ENCODE measurements at places on chromosomes 4 and X.
A peak's percentile ranks its signal among the peaks of the same experiment; 100 is the strongest.

GRCh38 chr4:122131562-122132157 is 20.5 kb upstream of the BLTP1 start:
- H3K27me3 ChIP-seq: no peaks in the 10 kb centered on the region
- DNase-seq: no peak
- H3K4me1 ChIP-seq: no peaks in the 10 kb centered on the region
- no peaks in the 10 kb centered on the region for H3K36me3 ChIP-seq

DNA sequence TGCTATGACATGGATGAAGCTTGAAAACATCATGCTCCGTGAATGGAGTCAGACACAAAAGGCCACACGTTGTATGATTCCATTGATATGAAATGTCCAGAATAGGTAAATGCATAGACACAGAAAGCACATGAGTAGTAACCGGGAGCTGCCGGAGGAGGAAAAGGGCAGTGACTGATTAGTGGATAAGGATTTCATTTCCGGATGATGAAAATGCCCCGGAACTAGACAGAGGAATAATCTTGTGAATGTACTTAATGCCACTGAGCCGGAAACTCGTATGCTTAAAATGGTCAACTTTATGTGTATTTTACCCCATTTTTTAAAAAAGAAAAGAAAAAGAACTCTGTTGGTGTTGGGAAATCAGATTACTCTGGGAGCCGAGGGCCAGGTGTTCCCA is 112.7 kb upstream of the FAM9B start:
- no peak for DNase-seq
- H3K27ac ChIP-seq: no peak overlapping the region
- no peaks in the 10 kb centered on the region for H3K27me3 ChIP-seq
- H3K4me1 ChIP-seq: peaks cover 7% of the 10 kb centered on the region

DNA sequence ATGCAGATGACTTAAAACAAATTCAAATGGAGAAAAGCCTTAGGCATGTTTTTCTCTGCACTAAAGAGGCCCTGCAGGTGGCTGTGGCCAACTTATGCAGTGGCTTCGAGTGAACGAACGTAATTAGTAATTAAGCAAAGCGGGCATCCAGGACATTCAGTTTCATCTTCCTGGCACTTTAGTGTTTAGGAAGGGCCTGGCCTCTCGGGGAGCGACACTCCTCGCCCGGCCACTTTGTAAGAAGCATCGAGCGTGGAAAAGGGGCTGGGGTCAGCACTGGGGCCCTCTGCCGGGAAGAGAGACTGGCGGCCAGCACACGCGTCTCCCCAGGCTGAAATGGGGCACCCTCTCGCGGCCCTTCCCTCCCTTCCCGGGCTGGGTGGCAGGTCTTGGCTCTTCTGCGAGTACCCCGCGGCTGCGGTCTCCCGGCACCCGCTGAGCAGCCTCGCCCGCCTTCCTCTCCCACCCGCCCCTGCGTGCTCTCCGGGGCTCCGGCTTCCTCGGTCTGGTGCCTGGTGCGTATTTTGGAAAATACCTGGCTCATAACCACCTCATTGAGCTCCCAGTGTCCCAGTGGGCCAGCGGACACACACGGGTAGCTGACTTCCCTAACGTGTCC is 677 bp upstream of the CYP4V2 start:
- H3K27ac ChIP-seq: peak overlapping the region; percentile 95
- H3K36me3 ChIP-seq: no peaks in the 10 kb centered on the region
- peaks cover 6% of the 10 kb centered on the region for H3K4me1 ChIP-seq

DNA sequence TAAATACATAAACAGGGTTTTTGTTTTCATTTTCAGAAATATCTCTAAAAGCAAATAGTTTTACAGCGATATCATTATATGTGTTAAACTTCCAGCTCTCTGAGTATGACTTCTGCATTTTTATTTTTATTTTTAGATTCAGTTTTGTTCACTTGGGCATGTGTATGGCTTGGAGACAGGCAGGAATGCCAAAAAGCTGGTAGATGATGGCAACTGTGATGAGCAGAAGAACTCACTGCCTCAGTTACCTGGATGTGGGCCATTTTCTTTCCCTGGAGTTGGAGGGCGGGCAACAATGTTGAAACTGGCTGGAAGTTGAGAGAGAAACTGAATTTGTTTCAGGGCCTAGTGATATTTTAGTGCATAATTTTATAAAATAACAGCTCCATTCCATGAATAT is 266.4 kb downstream of the ARHGAP24 start:
- no peak overlapping the region for H3K27ac ChIP-seq
- no peaks in the 10 kb centered on the region for H3K36me3 ChIP-seq
- H3K4me3 ChIP-seq: no peak overlapping the region
- no peaks in the 10 kb centered on the region for H3K27me3 ChIP-seq
- no peak for DNase-seq

DNA sequence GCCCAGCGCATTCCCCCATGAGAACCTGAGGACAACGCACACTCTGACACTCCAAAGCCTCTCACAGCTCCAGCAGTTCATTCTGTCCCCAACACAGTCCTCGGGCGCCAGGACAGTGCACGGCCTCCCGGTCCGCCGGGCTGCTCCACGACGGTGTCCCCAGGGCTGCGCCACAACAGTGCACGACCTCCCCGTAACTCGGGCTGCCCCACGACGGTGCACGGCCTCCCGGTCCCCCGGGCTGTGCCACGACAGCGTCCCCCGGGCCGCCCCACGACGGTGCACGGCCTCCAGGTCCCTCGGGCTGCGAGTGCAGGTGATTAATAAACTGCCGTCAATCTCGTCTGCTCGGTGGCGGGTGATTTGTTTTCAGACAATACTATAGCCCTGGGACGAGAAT is 585.1 kb upstream of the FRG1 start:
- H3K27me3 ChIP-seq: no peaks in the 10 kb centered on the region
- H3K36me3 ChIP-seq: no peaks in the 10 kb centered on the region
- H3K4me1 ChIP-seq: no peaks in the 10 kb centered on the region
- H3K27ac ChIP-seq: no peak overlapping the region
- no peak overlapping the region for H3K4me3 ChIP-seq
- no peak for DNase-seq

DNA sequence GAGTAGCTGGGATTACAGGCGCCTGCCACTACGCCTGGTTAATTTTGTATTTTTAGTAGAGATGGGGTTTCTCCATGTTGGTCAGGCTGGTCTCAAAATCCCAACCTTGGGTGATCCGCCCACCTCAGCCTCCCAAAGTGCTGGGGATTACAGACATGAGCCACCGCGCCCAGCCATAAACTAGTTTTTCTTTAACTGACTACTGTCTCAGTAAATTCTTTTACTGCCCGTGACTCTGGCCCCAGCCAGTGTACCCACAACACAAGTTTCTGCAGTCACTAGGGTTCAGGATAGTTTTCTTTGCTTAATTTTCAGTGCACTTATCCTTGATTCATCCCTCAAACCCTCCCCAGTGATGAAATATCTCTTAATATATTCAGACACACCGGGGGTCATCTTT is 8.3 kb downstream of the SHROOM2 start:
- no peaks in the 10 kb centered on the region for H3K27me3 ChIP-seq
- no peaks in the 10 kb centered on the region for H3K36me3 ChIP-seq
- DNase-seq: no peak
- H3K4me1 ChIP-seq: peaks cover 2% of the 10 kb centered on the region
- H3K4me3 ChIP-seq: no peak overlapping the region

DNA sequence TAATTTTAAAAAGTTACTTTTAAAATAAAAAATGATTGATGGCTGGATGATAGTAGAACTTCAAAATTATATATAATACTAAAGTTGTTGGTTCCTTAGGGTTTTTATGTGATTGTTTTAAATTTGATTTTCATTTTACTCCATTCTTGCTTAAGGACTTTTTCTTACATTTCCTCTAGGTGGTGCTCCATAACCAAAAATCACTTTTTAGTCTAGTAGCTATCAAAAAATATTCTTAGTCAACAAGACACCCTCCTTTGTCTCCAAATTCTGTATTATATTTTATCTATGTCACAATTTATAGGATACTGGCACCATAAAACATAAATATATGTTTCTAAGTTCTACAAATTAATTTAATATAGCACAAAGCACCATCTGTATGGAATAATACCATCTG is 67.2 kb upstream of the BRWD3 start:
- no peaks in the 10 kb centered on the region for H3K27me3 ChIP-seq
- no peak overlapping the region for H3K27ac ChIP-seq
- no peaks in the 10 kb centered on the region for H3K36me3 ChIP-seq
- H3K4me3 ChIP-seq: no peak overlapping the region
- H3K4me1 ChIP-seq: no peaks in the 10 kb centered on the region

All from ovary (tissue), 10 donors.